IPS DF 19.7 (cell line): ENCODE measurements at places on chromosomes 7 and 10.

DNA sequence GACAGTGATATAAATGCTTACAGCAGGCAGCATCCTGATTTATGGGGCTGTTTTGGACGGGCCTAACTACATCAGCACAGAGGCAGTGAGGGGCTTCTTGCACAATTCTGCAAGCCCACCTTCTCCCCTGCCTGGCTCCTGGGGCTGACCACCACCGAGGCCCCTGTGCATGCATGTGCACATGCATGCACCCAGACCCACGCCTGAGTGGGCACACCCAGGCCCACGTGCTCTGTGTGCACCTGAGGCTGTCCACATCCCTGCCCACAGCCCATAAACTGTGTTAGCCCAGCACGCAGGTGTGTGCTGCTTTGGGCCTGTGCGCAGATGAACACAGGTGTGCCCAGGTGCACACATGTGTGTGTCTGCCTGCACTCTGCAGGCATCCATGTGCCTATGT, 40.0 kb downstream of the ZMIZ1 start:
- DNase-seq: no peak

GRCh38 chr10:117545141-117546019, 2.8 kb downstream of the EMX2 start:
- no peak for DNase-seq

DNA sequence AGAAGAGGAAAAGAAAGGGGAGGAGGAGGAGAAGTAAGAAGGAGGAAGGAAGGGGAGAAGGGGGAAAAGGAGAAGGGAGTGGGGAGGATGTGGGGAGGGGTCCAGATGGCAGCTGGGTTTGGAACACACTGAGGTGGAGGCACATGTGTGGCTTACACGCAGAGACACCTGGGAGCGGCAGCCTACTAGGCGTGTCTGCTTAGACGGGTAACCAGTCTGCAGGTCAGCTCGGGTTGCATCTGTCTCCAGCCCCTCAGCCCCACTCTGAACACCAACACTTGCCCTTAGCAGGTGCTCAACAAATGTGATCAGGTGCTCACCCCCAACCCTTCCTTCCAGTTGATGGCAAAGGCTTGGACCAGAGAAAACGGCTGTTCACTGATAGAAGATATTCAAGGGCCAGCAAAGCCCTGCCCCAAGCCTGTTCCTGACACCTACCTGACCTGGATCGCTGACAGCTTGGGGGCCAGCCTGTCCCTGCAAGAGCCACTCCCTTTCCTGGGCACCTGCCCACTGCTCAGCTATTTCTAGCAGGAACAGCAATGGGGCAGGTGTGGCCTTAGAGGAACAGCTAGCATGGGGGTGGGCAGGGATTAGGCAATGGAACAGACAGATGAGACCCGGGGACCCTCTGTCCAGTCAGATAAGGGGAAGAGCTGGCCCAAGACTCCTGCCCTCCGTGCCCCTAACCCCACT, 70.5 kb downstream of the SH3PXD2A start:
- DNase-seq: no peak

DNA sequence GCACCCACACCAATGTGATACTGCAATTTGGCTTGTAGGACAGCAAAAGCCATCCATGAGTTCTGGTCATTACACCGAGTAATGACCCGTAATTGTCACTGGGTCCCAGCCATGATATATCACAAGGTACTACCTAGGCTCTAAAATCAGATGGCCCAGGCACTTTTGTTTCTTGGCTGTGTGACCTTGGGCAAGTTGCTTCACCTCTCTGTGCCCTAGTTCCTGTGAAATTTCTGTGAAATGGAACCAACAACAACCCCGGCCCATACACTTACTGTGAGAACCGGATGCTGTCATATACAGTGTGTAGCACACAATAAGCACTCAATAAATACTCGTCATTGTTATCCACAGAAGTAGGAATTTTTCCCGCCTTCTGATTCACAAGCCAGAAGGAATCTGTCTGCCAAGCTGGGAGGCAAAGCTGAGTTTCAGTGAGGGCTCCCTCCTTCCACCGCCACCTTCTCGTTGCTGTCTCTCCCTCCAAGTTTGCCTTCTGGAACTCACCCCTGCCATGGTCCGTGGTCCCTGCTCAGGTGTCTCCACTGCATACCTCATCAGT, 6.4 kb upstream of the CYTH3 start:
- DNase-seq: no peak

GRCh38 chr7:70355198-70356020, 757.1 kb downstream of the AUTS2 start:
- DNase-seq: no peak

DNA sequence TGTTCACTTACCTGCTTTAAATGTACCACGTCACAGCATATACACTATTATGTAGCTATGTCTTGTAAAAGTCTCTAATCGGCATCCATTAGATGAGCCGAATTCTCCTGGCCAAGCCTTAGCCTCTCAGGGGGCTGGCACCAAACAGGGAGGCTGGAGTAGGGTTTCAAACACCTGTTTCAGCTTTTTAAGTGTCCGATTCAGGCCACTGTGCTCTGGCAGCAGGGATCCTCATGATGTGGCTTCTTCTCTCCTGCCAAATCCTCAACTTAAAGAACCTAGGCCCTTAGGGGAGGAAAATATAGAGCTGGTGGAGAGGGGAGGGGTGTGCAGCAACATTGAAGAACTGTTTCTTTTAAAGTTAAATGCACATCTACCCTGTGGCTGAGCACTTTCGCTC, 68.5 kb upstream of the NFKB2 start:
- DNase-seq: no peak
